ENCODE measurements at places on chromosomes 7 and 10. TPM values are rescaled to one million over a fixed set of nuclear protein-coding genes. Genes with fewer than 3 reads are reported as not detected.

MBL2 gene
- total RNA-seq, result not detected

PIP gene
- total RNA-seq, result not detected

NET1 gene
- 51.0 TPM for total RNA-seq

AKR1B15 gene
- 0.43 TPM for total RNA-seq

TUBB8 gene
- total RNA-seq, result not detected
